ENCODE measurements at places on chromosomes 16 and 17.
A peak's percentile ranks its signal among the peaks of the same experiment; 100 is the strongest.

DNA sequence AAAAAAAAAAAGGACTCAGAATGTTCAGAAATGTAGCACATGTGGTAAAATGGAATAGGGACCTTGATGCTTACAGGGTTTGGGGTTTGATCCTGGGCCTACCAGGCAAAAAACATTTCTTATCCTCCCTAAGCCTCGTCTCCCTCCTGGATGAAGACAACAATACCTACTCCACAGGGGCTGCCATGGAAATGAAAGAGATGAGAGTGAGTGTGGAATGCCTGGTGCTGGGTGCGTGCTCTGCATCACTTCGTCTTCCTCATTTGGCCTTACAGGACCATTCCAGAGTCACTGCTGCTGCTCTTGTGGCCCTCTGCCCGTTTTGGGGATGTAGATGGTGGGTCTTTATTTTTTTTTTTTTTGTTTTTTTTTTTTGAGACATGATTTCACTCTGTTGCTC is 692.9 kb upstream of the EEF2KMT start:
- DNase-seq, result no peak

- no peak for DNase-seq
Measured at GRCh38 chr17:50283246-50283645, 9.0 kb downstream of the TMEM92 start.

- DNase-seq, result peak; percentile 34
Measured at GRCh38 chr17:19645734-19646201, 2.8 kb upstream of the ALDH3A2 start.

DNA sequence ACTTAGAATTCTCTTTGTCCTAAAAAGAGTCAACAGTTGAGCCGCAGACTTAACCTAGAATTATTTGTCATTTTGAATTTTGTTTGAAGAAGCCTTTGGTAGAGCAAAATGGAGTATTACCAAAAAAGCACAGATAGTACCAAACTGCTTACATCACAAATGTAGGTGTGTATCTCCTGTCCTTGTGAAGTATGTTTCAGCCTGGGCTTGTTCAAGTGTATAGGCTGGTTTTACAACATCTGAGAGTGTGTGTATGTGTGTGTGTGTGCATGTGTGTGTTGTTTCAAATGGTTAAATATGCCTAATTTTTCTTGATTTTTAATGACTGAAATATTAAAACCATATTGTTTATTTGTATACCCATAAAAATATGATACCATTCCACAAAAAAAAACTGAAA is 188.7 kb upstream of the AXIN2 start:
- DNase-seq, result no peak

Data from activated naive CD4-positive, alpha-beta T cell treated with anti-CD3 and anti-CD28 coated beads, Interleukin-2, amount 50 U/mL, for 16 hours (primary cell).